ENCODE measurements at places on chromosomes 5 and 9.

DNA sequence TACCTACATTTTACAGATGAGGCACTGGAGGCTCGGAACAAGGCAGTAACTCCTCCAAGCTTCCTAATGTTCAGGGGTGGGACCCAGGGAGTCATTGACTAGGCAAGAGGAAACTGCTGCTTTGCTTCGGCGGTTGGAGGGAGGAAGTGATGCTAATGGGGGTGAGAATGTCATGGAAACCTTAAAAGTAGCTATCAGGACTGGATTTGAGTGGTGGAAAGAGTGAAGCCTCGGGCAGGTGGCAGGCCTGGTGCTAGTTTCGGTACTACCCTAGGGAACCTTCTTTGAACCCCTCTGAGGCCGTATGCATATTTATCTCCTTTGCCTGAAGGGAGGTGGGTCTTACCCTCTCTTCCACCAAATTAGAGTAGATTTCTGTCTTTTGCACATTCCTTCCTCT lies 1.6 kb downstream of the BSPRY start:
- no peak for DNase-seq

GRCh38 chr9:68627104-68627503 lies 77.9 kb upstream of the PIP5K1B start:
- DNase-seq, result no peak

DNA sequence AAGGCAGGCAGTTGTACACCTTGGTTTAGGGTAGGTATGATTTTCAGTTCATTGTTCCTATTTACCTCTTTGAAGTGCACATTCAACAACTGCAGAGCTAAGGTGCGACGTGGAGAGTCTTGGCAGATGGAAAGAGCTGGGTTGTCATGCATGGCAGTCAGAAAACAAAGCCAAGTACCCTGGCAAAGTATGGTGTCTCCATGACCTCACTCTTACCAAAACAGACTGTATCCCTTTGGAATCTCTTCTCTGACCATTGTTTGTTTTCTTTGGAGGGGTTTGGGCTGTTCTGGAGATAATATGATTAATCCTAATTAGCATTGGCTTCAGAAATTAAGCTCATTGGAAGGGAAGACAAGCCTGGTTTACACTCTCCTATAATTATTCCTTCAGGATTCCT lies 665.7 kb downstream of the DNAH5 start:
- no peak for DNase-seq

GRCh38 chr9:92508018-92508820 lies 25.9 kb upstream of the ASPN start:
- no peak for DNase-seq

- DNase-seq, result no peak
Measured at GRCh38 chr9:18798106-18798505, 234.9 kb downstream of the SAXO1 start.

DNA sequence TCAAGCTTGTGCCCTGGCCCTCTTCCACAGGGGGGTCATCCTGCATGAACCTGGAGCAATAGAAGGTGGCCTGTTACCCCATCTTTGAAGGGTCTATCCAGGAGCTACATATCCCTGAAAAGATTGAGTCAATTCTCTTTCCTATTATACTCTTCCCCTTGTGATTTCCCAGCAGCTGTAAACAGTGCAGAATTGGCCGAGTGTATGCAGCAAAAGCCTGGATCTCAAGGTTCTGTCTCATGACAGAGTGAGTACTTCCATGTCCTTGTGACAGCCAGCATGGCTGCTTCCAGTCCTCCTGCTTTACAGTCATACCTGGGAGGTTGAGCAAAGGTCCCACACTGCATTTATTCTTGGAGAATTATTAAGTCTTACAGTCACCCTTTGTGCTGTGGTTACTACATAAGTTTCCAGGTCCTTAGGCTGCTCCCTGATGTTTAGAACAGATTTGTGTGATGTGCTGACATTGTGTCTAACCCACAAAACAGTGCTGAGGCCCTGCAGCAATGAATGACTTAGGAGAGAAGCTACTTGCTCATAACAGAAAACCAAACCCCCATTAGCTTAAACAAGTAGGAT lies 67.5 kb downstream of the NREP start:
- no peak for DNase-seq

- DNase-seq, result no peak
Measured at GRCh38 chr9:112437406-112437805, 49.2 kb upstream of the KIAA1958 start.

GRCh38 chr5:2282034-2282690 lies 399.4 kb upstream of the IRX4 start:
- no peak for DNase-seq

DNA sequence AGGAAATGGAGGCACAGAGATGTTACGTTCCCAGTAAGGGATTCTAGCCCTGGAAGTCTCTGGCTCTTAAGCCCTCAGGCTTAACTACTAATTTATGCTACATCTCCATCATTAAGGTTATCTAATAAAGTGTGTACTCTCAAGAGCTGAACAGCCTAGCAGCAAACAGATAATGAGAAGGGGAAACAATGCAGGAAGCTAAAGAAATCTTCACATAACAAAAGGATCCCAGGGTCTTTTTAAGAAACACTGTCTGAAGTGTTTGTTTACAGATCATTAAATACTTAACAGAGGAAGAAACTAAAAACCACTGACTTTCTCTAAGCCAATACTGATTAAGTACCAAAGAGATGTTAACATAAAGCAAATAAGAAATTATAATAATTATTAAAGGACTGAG lies 129.0 kb downstream of the PAPPA start:
- no peak for DNase-seq

GRCh38 chr5:158995694-158996173 lies 104.0 kb downstream of the EBF1 start:
- no peak for DNase-seq

DNA sequence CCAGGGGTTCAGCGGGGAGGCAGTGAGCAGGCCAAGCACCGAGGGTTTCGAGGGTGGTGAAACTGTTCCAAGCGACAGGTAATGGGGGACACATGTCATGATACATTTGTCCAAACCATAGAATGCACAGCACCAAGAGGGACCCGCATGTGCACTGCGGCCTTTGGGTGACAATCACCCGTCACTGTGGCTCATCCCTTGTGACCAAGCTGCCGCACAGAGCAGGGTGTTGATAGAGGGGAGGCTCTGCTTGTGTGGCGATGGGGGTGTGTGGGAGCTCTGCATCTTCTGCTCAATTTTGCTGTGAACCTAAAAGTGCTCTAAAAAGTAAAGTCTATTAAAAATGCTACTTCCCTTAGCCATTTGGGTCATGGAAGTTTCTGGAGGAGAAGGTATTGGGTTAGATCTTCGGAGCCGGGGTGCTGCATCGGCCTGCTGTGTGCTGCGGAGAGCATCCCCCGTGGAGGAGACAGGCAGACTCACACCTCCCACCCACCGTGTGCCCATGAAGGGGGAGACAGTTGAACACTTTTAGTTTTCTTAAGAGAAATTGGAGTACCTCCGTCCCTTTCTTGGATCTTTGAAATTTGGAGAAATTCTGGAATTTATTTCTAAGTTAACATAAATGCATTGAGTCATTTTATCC lies 280.4 kb upstream of the IRX2 start:
- DNase-seq, result no peak

DNA sequence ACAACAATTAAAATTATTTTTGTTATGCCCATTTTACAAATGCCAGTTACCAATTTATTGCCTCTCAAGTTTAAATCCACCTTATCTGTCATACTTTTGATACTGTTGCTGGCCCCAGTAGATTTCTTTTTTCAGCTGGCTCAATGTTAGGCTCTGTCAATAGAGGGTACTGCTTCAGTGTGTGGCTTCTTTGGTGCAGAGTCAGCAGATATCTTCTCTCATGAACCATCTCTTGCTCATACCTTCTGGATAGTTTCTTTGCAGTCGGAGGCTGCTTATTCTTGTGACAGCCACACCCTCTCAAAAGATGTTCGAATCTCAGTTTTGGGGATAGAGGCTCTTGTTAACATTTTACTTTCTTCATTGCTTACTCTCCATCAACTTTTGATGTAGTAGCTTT lies 849.9 kb upstream of the SEMA6A start:
- DNase-seq, result no peak

- DNase-seq, result no peak
Measured at GRCh38 chr5:175347931-175348330, 96.1 kb downstream of the DRD1 start.

- no peak for DNase-seq
Measured at GRCh38 chr5:127079994-127080491, 6.7 kb upstream of the C5orf63 start.

- DNase-seq, result no peak
Measured at GRCh38 chr9:7338586-7339281, 460.8 kb downstream of the DMAC1 start.

DNA sequence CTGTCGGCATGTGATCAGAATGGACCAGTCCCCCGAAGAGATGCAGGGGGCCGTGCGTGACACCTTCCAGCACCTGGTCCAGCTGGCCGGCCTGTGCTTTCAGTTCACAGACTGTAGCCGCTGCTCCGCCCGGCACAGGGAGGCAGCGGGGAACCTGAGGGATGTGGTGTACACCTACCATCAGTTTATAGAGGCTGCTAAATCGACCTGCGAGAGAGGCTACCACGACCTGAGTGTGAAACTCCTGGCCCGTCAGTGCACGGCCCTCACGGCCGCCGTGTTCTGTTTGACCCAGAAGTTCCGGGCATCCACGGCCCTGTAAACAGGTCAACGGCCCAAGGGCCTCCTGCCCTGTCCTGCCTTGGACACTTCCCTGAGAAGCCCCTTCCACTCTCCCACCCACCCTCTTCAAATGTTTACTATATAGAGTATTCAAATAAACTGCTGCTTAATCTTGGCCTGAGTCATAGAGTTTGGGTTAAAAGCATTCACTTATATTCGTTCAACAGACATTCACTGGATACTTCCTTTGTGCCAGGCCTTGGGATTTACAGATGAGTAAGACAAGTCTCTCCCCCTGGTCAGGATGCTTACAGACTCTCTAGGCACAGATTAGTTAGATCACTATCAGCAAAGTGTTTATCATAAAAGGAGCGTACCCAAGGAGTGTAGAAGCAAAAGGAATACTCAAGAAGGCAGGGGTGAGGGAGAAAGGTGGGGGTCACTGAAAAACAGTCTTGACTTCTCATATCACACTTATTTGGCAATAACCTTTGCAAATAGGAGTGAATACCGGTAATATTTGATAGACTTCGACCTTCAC lies 6.9 kb upstream of the TRMT10B start:
- no peak for DNase-seq

DNA sequence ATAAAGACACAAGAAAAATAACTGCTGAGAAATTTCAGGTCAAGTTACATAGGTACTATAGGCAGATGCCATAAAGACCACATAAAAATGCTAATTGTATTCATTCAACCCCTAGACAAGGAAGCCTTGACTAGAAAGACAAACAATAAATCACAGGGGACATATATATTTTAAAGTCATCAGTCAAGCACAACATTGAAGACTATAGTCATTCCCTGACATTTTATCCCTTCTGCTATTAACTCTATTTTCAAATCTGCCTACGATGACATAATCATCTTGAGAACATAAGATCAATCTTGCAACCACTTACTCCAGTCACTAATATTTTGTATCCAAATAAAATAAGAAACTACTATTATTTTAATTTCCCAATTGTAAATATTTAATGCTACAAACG lies 38.3 kb downstream of the FAM13B start:
- DNase-seq, result no peak

DNA sequence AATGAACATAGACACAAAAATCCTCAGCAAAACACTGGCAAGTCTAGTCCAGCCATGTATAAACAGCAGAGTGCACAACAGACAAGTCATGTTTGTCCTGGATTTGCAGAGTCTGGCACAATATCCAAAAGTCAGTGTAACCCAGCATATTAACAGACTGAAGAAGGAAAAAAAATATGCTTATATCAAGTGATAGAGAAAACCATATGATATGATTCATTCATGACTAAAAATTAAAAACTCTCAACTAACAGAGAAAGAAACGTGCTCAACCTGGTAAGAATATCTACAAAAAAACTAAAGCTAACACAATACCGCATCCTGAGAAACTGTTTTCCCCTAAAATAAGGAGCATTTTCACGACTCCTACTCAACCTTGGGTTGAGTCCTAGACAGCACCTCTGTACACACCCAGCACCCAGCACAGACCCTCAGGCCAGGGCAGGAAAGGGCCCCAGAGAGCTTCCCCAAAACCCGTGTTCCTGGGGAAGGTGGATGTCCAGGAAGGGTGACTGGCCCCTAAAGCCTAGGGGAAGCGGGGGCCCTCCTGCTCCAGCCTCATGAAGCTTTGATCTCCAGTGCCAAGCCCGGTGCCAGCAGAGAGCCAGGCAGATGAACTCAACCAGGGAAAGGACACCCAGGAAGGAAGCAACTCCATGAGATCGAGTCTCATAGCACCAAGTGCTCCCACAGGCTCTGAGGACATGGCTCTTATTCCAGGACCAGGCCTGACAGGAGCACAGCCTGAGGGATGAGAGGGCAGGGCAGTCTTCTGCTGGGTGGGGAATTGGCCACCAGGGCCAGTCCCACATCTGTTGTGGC lies 38.9 kb downstream of the ADAMTS2 start:
- no peak for DNase-seq

Data from stimulated activated naive CD4-positive, alpha-beta T cell (primary cell).